ENCODE measurements at places on chromosomes 16 and 17. TPM values are rescaled to one million over a fixed set of nuclear protein-coding genes. Genes with fewer than 3 reads are reported as not detected.

DNA sequence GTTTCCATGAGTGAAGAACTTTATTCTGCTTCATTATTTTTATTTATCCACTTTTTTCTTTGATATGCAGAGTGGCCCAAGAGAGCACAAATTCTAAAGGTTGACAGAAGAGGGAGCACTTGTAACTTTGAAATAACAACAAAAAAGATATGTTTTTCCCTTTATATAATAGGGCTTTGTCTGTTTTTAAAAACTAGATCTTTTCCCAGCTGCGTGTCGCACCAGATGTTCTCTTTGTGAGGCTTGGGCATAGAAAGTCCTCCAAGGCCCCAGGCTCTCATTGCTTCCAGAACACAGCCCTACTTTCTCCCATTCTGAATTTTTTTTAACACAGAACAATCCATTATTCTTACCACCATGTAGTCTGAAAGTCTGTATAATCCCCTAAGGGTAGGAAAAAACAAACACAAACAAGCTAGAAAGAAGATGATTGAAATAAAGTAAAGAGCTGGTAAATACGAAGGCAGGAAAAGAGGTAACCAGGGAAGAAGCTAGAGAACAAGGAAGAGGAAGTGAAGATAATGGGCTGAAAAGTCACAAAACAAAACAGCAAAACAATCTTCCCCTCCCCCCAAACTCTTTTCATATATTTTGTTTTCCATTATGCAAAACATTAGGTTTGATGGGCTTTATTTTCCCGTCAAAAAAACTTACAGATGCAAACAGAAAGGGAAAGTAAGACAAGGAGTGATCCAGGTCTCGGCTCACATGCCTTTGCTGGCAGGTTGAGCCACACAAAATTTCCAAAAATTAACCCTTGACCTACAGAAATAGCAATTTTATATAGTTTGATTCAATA is 160.4 kb downstream of the ABCA8 start:
- DNase-seq: peak; percentile 55

DNA sequence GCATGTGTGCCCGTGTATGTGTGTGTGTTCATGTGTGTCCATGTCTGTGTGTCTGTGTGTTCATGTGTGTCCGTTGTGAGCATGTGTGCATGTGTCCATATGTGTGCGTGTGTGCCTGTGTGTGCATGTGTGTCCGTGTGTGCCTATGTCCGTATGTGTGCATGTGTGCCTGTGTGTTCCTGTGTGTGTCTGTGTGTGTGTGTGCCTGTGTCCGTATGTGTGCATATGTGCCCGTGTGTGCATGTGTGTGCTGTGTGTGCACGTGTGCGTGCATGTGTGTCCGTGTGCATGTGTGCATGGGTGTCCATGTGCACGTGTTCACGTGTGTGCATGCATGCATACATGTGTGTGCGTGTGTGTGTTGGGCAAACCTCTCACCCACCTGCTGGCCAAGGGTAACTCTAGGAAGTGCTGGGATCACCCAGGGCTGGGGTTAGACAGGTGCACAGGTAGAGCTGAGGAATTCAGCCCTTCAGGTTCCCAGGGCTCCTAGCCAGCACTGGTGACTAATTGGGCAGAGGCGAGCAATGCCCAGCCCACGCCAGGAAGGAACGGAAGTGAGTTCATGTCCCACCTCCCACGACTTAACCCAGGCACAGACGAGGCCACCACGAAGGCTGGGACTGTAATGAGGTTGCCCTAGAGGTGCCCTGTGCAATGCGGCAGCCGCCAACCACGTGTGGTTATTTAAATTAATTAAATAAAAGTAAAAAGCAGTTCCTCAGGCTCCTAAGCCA is 8.2 kb upstream of the CSNK1D start:
- no peak for DNase-seq

DNA sequence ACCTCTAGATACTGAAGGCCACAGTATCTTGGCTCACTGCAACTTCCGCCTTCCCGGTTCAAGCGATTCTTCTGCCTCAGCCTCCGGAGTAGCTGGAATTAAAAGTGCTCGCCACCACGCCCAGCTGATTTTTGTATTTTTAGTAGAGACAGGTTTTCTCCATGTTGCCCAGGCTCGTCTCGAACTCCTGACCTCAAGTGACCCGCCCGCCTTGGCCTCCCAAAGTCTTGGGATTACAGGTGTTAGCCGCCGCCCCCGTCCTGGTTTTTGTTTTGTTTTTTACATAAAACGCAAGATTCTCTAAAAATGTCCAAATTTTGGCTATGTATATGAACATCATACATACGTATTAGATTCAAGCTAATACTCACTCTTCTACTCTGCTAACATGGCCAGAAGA is 2.0 kb upstream of the GGNBP2 start:
- no peak for DNase-seq

- peak; percentile 73 for DNase-seq
Observed at GRCh38 chr16:49639739-49640431, 216.0 kb downstream of the ZNF423 start.

GRCh38 chr16:51532551-51532950 is 381.5 kb upstream of the SALL1 start:
- no peak for DNase-seq

DNA sequence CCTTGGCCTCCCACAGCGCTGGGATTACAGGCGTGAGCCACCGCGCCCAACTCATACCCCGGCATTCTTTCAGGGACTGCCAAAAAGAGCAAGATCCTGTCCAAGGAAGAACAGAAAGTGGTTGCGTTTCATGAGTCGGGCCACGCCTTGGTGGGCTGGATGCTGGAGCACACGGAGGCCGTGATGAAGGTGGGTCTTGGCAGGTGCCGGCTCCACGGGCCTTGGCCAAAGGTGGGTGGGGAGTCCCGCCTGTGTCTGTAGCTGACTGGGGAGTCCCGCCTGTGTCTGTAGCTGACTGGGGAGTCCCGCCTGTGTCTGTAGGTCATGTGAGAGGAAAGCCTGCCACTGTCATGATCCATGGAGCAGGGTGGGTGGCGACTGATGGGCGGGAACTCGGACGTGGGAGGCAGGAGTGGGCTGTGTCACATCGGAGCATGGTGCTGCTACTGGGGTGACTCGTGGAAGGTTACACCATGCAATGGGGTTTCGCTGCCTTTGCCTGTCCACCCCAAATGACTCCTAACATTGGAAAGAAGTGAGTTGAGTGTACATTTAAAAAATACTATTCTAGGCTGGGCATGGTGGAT is 10.0 kb upstream of the RPL13 start:
- DNase-seq: no peak

DNA sequence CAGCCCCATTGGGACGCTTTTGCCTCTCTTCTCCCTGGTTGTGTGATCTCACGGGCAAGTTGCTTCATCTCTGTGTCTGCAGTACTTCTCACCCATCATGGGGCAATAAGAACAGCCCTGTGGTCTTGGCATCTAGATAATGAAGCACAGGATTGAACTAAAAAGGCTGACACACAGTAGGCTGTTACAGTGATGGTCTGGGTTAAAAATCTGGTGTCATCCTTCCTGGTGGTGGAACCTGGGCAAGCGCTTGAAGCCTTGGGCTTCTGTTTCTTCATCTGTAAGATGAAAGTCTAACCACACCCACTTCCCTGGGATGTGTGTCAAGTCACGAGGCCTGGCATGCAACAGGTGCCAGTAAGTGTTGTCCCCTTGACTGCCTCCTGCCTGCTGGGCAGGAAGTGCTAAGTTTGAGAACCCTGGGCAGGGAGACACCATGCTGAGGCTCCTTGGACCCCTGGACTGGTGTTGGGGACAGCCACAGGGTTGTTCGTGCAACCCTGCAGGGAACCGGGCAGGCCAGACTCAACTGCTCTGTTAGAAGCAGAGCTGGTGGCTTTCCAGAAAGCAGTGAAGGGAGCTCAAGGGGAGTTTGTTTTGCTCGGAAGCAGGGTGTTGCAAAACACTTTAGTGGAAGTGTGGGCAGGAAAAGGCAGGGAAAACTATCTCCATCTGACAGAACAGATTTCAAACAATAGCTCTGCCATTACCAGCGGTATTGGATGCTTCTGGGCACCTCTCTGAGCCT is 5.9 kb upstream of the MAP2K3 start:
- no peak for DNase-seq

DNA sequence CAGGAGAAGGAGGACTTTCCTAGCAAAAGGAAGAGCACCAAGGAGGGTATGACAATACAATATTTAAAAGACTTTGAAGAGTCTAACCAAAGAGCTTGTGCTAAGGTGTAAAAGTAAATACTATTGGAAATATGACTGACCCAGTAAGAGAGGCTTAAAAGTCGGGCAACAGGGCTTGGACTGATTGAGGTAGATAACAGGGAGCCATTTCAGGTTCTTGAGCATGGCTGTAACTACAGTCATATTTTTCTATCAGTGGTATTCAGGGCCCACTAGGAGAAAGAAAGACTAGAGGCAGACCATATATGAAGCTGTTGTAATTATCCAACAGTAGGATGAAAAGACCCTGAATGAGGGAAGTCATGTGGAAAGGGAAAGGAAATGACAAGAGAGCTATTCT is 62.3 kb downstream of the SMURF2 start:
- DNase-seq: no peak

DNA sequence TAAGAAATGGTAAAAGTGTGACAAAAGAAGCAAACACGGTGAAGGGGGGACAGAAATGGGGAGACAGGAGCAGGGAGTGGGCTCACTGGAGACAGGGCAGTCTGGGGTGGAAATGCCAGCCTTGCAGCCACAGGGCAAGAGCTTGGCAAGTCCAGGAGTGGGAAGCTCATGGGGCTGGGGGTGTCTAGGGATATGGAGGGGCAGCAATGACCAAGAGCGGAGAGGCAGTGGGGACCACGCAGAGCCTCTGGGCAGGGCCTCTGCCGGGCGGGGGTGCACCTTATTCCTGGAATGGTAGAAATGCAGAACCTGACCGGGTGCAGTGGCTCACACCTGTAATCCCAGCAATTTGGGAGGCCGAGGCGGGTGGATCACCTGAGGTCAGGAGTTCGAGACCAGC is 12.6 kb downstream of the SLC5A10 start:
- DNase-seq: no peak

DNA sequence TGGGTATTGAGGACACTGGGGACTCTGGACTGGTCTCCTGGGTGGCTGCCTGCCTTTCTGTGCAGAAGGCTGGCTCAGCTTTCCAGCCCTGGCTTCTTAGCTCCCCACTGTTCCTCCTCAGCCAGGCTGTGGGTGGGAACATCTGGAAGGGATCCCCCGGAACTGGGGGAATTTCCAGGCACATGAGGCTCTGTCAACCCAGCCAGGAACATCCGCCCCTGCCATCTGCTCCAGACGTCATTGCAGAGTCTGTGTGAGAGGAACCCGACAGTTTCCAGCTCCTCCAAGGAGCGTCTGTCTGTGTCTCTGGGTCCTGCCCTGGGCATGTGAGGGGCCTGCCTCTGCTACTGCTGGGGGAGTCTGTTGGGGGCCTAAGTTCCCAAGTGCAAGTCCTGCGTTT is 36.2 kb upstream of the CRHR1 start:
- no peak for DNase-seq

GRCh38 chr17:62725791-62726249 is 82.3 kb downstream of the MARCHF10 start:
- DNase-seq: no peak

DNA sequence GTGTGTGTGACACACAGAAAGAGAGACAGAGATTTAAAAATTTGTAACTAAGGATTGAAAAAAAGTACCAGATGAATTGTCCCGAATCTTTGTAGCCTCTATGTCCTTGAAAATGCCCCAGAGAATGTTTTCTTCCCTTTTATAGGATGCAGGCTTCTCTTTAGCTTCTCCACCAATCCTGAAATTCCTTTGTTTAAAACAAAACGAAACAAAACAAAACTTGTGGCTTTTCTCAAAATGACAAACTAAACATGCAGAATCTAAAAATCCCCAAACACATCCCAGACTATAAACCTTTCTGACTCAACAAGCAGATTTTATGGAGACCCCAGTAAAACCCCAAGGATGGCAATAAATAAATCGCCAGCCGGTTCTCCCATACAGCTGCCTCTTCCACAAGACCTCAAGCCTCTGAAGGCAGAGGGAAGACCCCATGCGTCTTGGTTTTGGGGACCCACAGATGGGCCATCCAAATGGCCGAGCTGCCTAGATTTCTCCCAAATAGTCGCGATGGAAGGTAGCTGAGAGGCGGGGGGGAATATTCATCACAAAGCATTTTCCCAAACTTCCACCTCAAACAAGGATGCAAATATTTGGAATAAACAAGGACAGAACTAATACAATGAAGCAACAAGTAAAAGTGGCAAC is 269.5 kb upstream of the FOXF1 start:
- DNase-seq: no peak

DNA sequence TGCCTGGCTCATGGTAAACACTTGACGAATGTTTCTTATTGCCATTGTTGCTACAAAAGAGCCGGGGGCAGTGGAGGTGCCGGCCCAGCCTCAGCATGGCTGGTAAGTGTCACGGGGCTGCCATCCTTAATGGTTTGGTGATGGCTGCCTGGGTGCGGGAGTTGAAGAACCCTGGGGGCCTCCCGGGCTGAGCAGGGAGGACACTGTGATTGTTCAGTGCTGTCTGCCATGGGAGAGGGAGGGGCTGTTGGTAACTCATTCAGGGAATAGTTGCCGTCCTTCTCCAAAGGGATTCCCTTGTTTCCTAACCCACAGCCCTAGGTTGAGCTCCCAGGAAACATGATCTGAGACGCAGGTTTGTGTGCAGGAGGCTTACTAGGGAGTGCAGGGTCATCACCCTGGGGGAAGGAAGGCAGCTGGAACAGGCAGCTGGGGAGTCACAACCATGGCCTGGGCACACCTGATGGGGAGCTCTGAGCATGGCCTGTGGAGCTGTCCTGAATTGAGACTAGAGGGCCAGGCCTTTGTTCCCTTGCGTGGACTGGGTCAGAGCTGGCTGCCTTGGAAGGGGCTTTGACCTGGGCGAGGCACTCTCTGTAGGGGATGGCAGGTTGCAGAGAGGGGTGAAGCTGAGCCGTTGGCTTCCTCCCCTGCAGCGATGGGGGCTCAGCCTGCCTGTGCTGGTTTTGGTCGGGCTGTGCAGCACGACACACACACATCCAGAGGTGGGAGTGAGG is 85.7 kb downstream of the PLCG2 start:
- DNase-seq: no peak

- DNase-seq: peak; percentile 53
Observed at GRCh38 chr16:28984619-28985135, at the start of gene LAT. Gene LAT, plus strand, starts transcription at chr16:28985052. Its CDS starts 366 bp downstream, at chr16:28985418.

GRCh38 chr17:62892870-62893338 is 73.1 kb upstream of the TANC2 start:
- DNase-seq: no peak

TP53TG3C gene
- 0.42 TPM for total RNA-seq

CD300A gene
- 1.9 TPM for total RNA-seq

ACSM2A gene
- total RNA-seq: not detected

CCL1 gene
- not detected for total RNA-seq

RAB34 gene
- total RNA-seq: 14.8 TPM

GCGR gene
- not detected for total RNA-seq

SOCS1 gene
- 3.8 TPM for total RNA-seq

KRT24 gene
- total RNA-seq: not detected

All from left ventricle myocardium superior (tissue), 1 donor.